ENCODE measurements at places on chromosomes 5 and 9.

DNA sequence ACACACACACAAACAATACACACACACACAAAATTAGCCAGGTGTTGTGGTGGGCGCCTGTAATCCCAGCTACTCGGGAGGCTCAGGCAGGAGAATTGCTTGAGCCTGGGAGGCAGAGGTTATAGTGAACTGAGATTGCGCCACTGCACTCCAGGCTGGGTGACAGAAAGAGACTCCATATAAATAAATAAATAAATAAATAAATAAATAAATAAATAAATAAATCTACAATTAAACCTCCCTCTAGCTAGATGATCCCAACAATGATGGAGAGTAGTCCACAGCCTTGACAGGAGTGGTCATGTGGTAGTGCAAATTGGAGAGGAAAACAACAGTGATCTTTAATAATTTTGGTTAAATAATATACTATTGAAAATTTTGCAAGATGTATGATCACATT is 1739.0 kb upstream of the C9orf72 start:
- DNase-seq = no peak

- no peak for DNase-seq
These were observed 201.8 kb downstream of the CD180 start for GRCh38 chr5:66994790-66995189.

DNA sequence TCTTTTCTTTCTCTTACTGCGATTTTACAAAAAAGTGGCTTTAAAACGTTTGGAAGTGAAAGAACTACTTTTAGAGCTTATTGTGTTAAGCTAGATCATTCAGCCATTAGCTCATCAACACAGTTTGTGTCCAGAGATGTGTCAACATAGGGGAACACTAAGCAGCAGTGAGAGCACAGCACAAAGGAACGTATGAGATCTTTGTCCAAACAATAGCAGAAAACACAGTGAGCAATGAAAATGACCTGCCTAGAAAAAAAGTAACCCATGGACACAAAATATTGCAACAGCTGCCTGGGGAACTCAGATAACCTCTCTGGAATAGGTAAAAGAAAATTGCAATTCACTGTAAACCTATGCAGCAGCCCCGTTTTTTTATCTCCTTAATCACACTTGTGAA is 372.5 kb downstream of the ARHGEF28 start:
- DNase-seq = no peak

- DNase-seq = no peak
These were observed 18.5 kb upstream of the RCL1 start for GRCh38 chr9:4774209-4774608.

- no peak for DNase-seq
These were observed 5.8 kb downstream of the ANXA6 start for GRCh38 chr5:151151793-151152192.

DNA sequence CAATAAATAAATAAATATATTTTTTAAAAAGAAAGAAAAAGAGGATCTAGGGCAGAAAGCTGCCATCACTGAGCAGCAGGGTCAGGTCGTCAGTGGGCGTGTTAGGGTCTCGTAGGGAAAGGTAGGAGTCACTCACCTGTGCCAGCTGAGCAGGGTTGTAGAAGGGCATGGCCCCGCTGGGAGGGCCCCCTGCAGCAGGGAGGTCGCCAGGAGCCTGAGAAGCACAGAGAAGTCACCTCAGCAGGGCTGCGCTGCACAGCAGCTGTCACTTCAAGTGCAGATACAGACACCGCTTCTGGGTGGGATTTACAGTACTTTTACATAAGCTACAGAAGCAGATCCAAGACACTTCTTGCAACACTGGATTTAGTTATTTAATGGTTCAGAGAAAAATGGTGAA is 4.0 kb upstream of the INPP5E start:
- no peak for DNase-seq

- DNase-seq = no peak
These were observed 46.2 kb upstream of the PWWP2A start for GRCh38 chr5:160165137-160166068.

- DNase-seq = no peak
These were observed 23.8 kb upstream of the ALDH1B1 start for GRCh38 chr9:38368731-38369130.

GRCh38 chr5:30040488-30041118 is 1152.9 kb upstream of the CDH6 start:
- DNase-seq = no peak

DNA sequence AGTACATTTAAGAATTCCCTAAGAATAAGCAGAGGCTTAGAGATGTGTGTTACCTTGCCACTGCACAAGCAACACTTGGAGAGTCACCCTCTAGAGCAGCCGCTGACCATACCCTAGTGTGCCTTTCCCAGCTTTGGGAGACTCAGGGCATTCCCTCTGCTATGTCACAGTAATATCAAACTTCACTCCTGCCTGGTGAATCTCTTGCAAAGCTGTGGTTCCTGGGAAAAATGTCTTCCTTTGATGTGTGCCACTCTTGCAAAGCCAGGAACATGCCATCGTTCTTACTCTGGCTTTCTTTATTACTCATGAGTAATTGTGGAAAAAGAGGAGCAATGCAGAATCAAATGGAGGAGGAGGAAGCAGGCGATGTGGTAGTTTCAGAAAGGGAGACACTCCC is 173.2 kb downstream of the CCDC192 start:
- DNase-seq = no peak

DNA sequence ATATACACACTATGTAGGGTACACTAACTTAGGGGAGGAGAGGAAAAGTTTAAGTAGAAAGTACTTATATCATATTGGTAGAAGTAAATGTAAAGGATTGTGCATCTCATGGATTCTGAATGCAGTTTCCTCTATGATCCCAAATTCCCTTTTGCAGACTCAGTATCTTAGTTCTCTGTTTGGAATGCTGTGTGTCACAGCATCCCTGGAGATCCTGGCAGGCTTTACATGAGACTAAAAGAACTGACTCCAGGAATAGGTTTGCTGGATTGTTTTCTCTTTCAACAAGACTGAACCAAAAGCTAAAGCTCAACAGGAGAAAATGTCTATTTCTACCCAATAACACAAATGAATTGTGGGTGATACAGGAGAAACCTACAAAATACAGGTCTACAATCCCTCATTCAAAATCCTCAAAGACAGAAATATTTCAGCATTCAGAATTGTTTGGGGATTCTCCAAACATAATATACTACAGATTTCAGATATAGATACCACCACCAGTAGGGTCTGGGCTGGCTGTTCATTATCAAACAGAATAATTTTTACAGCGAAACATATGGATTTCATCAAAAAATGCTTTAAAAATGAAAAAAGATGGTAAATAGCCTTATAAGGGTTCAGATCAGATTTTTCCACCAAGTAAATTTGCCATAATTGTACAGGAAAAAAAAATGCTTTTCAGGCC is 324.7 kb upstream of the GRAMD2B start:
- DNase-seq = no peak

GRCh38 chr5:154779105-154779504 is 23.9 kb downstream of the LARP1 start:
- no peak for DNase-seq

GRCh38 chr9:33840381-33840780 is 23.4 kb downstream of the UBE2R2 start:
- no peak for DNase-seq

- no peak for DNase-seq
These were observed 87.8 kb upstream of the APC start for GRCh38 chr5:112649882-112650281.

GRCh38 chr9:73684601-73685000 is 532.9 kb downstream of the ANXA1 start:
- no peak for DNase-seq

GRCh38 chr9:118262191-118262590 is 558.0 kb downstream of the TLR4 start:
- no peak for DNase-seq

GRCh38 chr9:94932652-94933510 is 206.4 kb downstream of the AOPEP start:
- no peak for DNase-seq

DNA sequence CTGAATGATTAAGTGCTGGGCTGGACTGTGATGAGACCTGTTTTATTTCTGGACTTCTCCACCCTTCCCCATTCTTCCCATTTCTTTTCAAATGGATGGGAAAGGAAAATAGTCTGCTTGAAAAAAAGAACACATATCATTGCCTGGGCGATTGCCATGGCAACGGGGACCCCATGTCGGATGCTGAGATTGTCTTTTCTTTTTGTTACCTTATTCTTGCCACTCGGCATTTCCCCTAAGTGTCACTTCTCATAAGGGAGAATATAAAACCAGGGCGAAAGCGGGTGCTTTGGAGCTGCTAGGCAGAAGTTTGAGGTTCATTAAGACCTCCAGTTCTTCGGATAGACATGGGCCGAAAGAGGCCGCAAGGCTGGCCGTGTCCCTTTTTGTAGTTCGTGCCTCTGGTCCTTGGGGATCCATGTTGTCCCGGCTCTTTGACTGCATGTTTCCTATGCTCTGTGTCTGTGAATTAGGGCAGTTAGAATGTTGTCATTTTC is 763 bp downstream of the FGD3 start:
- DNase-seq = no peak

- no peak for DNase-seq
These were observed 216.2 kb downstream of the TRIO start for GRCh38 chr5:14359069-14360043.

DNA sequence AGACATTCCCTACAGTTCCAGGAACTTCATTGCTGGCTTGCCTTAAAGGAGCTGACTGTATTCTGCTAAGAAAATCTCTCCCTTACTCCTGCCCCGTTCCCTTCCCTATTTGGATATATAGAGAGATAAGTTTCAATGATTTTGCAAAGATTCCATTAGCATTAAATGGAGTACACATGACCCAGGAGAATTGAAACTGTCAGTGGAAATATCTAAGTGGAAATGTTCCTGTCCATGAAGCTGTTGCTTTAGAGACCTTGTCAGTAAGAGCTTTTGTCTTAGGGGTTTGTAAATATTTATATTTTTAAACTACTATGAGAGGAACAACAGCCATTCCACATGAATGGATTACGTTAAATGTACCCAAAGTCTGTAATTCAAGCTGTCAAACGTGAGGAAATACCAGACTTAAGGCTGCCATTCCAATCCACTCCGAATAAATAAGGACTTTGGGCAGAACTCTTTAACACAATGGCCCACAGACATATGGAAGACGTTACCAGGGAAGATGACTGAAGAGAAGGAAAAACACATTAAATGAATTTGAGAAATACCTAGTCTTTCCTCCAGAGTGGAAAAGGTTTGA is 387.1 kb upstream of the PAPPA start:
- no peak for DNase-seq

DNA sequence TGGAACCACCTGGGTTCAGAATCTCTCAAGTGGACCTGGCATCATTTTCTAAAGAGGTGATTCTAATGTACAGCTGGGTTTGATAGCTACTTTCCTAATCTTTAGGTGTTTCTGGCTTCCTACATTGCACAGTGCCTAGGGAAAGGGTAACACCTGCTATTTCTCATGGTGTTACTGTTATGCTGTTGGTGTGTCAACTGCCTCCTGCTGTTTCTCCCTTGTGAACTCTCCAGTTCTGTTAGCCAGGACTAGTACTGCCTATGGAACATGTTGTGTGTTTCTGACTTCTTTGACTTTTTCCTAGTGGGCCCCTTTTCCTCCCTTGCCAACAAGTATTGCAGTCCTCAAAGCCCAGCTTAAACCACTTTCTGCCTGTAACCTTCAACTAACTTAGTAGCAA is 5.5 kb downstream of the ARHGEF28 start:
- DNase-seq = no peak

- DNase-seq = no peak
These were observed 1.6 kb downstream of the DCAF12 start for GRCh38 chr9:34124926-34125325.

GRCh38 chr5:10913841-10914240 is 152.8 kb upstream of the DAP start:
- no peak for DNase-seq

GRCh38 chr5:159430361-159431012 is 100.2 kb upstream of the IL12B start:
- DNase-seq = no peak

DNA sequence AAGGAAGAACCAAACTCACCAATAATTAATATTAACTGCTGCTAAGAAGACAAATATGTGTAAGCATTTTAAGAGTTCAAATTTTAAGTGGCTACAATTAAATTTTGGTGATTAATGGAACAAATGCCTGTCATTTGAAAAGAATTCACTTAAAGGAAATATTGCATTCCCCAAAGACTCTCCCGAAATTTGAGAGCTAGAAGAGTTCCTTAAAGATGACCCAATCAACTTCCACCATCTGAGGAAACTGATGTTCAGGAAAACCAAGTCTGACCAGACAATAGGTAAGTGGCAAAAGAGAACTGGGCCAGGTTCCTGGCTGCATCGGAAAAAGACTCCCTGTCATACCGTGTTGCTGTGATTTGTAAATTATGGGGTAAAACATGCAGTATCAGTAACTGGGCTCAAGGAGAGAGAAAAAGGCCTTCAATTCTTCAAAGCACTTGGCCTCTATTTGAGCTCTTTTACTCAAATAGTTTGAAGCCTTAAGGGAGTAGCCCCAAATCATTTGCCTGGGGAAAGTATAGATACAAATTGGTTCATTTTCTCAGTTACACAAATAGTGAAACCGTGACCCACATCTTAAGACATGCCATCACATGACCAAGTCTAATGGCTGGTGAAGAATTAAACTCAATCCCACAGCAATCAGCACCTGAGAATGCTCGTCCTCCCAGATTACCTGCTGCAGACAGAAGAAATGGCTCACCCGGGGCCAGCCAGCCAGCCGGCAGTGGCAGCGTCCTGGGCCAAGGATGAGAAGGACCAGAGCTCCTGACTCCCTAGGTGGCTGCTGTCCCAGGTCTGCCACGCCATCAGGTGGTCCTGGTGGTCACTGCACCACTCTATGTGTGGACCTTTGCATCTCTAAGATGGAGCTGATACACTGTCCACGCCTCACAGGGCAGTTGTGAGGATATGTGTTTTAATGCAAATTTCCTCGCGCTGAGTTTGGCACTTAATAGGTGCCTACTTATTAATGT is 162.9 kb downstream of the TTLL11 start:
- DNase-seq = no peak

DNA sequence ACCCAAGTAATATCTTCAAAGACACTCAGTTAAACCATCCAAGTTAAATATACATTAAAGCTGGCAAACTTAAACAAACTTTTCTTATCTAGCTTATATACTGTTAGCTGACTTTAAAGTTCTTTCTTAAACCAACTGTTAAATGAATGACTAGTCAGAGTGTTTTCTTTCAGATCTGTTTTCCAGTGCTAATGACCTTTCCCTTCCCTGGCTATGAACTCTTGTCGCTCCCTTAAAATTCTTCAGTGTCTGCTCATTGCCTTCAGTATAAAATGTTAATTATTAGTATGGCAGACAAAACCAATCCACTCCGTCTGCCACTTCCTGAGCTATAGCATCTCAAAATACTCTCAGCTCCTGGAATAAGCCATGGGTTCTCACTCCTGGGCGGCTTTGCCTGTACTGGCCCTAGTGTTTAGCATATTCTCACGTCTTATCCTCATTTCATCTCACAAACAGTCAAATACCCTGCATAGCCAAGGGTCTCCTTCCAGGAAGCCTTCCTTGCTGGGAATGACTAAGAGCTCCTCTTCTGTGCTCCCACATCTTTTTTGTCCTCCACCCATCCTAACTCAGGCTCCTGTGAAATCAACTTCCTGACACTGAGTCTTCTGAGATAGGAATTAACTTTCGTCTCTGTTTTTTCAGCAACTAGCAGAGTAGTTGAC is 87.7 kb downstream of the VCAN start:
- no peak for DNase-seq

- DNase-seq = no peak
These were observed 62.9 kb downstream of the GADD45G start for GRCh38 chr9:89667726-89668125.
